Heart right ventricle (tissue), 16 donors: ENCODE measurements at places on chromosomes 7 and 10.

DNA sequence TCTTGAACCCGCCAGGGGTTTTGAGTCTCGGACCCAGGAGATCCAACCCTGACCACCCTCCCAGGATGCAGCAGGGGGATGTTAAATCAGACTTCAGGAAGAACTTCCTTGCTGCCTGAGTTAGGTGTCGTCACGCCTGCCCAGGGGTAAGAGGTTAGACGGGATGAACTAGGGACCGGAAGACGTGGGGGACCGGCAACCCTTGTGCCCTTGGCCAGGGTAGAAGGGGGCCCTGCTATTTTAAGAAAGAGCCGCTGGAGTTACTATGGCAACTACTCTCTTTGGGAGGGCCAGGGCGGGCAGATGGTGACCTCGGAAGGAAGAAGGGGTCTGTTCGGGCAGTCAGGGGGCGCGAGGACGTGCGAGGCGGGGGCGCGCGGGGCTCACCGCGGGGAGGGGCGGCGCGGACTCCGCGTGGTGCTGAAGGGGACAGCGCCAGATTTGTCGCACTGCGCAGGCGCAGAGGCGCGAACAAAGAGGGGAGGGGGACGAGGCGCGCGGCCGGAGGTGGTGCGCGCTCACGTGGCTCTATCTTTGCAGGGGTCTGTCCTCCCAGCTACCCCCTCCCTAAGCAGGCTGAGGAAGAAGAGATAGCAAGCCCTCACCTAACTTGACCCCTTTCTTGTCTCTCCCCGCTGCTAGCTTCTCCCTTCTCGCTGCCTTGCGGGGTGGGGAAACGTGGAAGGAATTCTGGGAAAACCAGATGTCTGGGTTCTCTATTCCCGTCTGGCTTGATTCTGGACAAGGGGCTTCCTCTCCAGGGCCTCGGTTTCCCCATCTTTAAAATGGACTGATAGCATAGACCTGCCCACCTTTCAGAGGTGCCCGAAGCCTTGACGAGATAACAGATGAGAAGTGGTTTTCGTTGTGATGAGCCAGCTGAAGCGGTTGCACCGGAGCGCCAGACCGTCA is 940 bp upstream of the PSD start:
- DNase-seq: peak; percentile 38

GRCh38 chr10:82814635-82815034 is 939.6 kb downstream of the NRG3 start:
- no peak for DNase-seq

GRCh38 chr7:50462361-50462760 is 12.2 kb upstream of the FIGNL1 start:
- no peak for DNase-seq

- DNase-seq: no peak
Observed at GRCh38 chr10:61901829-61902444, 438 bp downstream of the ARID5B start.

DNA sequence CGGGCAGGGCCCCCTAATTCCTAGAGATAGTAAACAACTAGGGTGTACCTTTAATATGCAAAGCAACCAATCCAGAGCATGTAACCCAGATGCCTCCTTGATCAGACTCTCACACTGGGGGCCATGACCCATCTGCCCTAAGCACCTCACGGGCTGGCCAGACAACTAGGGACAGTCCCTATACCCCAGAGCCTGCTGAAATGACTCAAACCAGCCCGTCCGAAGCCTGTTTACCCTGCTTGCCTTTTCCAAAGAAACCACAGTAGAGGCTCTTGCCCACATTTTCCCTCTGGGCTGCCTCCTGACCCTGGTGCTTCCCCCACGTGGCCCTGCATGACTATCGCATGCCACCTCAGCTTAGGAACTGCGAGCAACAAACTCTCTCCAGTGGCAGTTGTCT is 46.2 kb downstream of the RGS10 start:
- DNase-seq: no peak

- no peak for DNase-seq
Observed at GRCh38 chr7:65967361-65968155, 14.5 kb downstream of the GUSB start.

DNA sequence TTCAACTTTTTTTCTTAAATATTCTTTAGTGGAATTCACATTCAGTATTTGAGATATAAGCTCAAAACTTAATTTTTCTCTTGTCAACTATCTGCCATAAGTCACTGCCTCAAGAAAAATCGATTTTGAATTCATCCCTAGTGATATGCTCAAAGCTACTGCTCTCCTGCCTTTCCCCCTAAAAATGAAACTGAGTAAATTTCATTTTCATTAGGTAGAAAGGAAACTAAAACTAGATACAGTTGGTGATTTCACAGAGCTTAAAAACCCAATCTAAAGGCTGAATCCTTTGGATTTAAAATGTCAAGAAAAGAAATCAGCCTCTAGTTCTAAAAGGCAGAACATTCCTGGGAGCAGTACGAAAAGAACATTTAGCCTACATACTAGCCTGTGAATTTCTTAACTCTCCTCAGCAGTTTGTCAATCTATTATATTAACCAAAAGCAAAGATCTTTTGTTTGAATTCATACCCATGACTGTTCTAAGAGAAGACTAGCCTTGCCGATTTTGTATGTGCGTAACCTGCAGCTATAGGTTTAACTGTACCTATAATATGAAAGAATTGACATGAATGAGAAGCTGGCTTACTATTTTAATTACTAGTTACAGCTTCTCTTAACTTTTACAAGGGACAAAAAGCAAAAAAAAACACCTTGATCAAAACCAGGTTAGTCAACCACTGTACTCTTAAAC is 4.9 kb upstream of the FAM53B start:
- DNase-seq: no peak

DNA sequence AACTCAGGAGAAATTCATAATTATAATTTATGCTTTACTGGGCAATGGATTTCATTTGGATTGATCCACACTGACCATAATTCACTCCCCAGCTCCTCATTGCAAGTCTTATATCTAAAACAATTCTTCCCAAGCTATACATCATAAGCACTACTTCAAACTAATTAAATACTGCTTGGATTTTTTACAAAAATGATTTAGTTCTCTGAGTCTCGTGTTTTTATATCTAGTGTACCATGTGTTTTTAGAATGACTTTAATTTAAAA is 443.8 kb downstream of the GPAM start:
- no peak for DNase-seq

DNA sequence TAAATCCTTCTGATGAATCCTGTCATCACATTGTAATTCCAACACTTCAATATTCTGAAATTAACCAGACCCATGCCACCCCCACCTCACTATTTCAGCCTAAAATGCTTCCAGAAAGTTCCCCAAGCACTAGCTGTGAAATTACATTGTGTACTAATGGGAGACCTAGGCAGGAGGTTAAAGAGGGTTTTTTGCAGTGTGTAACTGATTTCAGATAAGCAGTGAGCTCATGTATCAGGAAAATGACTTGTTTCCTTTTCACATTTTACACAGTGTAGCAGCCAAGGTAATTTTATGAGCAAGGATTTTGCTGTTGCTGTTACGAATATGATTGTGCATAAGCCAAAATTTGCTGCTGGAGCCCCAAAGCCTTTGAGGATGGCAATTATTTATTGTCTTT is 129.0 kb downstream of the INHBA start:
- DNase-seq: no peak

DNA sequence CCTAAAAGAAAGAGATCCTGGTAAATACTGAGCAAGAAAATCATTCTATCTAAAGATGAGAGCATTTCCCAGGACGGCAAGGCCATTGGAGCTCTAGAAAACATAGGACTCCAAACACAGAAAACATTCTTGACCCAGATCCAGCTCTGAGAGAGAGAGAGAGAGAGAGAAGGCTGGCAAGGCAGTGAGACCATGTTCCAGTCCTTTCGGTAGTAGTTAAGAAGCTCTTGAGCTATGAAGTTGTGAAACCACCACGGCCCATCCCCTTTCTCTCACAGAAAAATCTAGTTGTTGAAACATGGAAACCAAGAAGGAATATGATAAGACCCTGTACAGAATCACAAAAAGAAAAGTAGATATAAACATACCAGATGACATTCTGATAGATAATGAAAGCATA is 212.4 kb upstream of the NPSR1 start:
- no peak for DNase-seq

DNA sequence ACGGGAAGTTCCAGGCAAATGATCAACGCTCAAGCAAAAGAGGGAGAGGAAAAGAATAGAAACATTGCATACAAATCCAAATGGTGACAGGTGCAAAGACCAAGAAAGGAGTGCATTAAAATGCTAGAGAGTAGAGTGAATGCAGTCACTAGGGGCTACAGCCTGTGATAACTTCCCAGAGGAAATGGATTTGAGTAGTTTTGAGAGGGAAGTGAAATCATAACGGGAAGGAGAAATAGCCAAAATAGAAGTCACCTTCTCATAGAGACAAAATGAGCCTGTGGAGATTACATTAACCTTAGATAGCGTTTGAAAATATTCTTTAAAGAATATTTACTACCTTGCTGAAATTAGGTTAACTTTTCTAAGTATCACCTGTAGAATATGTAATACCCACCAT is 26.5 kb downstream of the NUP42 start:
- no peak for DNase-seq

GRCh38 chr7:143372070-143372469 is 9.1 kb upstream of the ZYX start:
- DNase-seq: peak; percentile 57

- DNase-seq: no peak
Observed at GRCh38 chr10:48700493-48700892, 15.8 kb downstream of the WDFY4 start.

GRCh38 chr7:157580324-157580723 is 243.5 kb downstream of the DNAJB6 start:
- DNase-seq: no peak

DNA sequence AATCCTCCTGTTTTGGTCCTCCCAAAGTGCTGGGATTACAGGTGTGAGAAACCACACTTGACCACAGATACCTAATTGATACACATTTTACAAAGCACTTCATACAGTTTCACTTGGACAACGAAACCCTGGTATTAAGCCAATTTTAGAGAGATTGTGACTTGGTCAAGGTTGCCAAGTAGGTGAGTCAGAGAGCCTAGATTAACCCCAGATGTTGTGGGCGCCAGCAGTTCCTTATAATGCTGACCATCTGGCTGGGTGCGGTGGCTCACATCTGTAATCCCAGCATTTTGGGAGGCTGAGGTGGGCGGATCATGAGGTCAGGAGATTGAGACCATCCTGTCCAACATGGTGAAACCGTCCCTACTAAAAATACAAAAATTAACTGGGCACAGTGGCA is 4.9 kb upstream of the PHKG1 start:
- DNase-seq: no peak

DNA sequence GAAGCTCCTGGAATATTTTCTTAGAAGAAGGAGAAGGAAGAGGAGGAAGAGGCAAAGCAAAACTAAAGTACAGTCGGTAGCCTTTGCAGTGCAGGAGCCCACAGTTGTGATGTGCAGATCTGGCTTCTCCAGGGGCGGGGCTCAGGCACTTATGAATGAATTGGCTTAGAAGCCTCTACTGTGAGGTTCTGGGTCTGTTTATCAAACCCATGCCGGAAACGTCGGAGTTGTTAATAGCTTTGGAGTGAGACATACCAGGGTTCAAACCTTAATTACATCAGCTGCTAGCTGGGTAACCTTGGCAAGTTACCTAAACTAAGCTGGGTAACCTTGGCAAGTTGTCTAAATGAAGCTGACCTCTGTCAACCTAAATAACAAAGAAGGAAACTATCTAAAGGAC is 89.3 kb upstream of the PITRM1 start:
- DNase-seq: no peak
